KBM-7 (cell line): ENCODE measurements at places on chromosomes 3 and 15.
A peak's percentile ranks its signal among the peaks of the same experiment; 100 is the strongest.

GRCh38 chr15:42034628-42035434, 14.0 kb upstream of the PLA2G4E start:
- DNase-seq: no peak

- DNase-seq: no peak
These were observed 59.2 kb downstream of the RFX7 start for GRCh38 chr15:56184516-56184915.

GRCh38 chr15:83323296-83323711, 38.8 kb upstream of the BNC1 start:
- no peak for DNase-seq

DNA sequence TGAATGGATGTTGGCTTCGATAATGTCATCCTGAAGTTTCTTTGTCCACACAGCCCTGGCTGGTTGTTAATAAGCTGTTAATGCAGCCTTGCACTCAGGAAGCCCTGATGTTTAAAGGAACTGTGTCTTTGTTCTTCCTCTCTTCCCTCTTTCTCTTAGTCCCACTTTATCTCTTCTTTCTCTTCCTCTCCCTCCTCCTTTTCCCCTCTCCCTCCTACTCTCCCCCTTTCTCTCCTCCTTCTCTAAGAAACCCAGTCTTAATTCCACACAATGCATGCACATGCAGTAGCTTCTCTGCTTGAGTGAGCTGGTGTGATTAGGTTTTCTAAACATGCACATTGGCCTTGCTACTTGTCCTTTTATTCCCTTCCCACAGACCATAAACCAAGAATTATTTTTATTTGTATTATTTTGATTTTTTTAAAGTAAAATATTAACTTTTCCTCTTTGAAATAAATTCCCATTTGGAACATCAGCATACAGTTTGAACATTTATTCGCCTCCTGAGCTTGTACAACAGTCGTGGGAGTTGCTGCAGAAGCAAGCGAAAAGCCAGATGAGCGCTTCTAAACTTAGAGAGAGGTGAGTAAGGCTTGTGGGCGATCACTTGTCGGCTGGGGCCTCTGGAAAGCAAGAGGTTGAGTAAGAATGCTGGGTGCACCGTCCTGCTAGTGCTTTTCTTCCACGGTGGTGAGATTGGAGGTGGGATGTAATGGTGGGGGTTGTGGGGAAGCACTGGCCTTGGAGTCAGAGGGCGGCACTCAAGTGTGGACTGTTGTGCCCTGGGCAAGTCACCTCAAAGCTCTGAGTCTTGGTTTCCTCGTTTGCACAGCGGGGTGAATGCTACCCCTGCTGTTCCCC, 7.2 kb downstream of the GHRL start:
- DNase-seq: no peak

DNA sequence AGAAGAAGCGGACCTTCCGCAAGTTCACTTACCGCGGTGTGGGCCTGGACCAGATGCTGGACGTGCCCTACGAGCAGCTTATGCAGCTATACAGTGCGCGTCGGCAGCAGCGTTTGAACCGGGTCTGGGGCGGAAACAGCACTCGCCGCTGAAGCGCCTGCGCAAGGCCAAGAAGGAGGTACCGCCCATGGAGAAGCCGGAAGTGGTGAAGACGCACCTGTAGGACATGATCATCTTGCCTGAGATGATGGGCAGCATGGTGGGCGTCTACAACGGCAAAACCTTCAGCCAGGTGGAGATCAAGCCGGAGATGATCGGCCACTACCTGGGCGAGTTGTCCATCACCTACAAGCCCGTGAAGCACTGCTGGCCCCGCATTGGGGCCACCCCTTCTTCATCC, 390.4 kb upstream of the MEIS2 start:
- DNase-seq: no peak

- DNase-seq: peak; percentile 87
These were observed 300.4 kb upstream of the STT3B start for GRCh38 chr3:31232055-31233025.

DNA sequence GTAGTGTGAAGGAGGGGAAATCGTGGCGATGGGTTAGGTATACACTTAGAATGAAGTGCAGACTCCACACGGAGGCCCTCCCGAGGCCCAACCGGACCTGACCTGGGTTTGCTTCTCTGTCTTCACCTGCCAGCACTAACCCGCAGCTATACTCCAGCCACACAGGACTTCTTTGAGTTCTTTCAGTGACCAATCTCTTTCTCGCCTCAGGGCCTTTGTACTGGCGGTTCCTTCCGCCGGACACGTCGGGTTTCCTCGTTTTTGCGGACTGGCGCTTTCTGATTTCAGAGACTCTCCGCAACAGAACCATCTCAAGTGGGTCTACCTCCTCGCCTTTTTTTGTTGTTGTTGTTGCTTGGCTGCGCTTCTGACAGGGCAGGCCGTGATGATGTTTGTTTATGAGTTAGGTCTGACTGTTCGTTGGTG, at the start of gene NEIL1:
Gene NEIL1 (plus strand): TSS at position 244 of the 426 bp plus-strand sequence. CDS start 1,867 bp downstream, outside the sequence.
- DNase-seq: no peak

- DNase-seq: no peak
These were observed 28.7 kb downstream of the PFN2 start for GRCh38 chr3:149941946-149942345.

- DNase-seq: no peak
These were observed 304.0 kb downstream of the CACNA2D3 start for GRCh38 chr3:54426381-54426780.

- no peak for DNase-seq
These were observed 87.8 kb downstream of the RYR3 start for GRCh38 chr15:33398555-33398954.

DNA sequence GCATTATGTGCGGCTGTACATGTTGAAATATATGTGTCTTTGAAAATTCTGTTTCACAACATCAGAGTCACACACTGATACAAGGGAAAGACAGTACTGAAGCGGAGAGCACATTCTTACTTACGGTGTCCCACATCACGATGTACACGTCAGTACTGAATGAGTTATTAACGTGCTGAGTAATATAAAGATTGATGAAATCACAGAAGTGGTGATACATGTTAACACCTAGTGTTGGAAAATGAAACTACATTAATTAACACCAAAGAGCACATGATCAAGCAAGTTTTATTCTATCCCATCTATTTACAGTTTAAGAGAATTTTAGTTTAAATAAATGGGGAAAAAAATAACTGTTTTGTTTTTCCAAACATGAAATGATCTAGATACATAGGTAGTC, 15.6 kb downstream of the EOGT start:
- DNase-seq: no peak

DNA sequence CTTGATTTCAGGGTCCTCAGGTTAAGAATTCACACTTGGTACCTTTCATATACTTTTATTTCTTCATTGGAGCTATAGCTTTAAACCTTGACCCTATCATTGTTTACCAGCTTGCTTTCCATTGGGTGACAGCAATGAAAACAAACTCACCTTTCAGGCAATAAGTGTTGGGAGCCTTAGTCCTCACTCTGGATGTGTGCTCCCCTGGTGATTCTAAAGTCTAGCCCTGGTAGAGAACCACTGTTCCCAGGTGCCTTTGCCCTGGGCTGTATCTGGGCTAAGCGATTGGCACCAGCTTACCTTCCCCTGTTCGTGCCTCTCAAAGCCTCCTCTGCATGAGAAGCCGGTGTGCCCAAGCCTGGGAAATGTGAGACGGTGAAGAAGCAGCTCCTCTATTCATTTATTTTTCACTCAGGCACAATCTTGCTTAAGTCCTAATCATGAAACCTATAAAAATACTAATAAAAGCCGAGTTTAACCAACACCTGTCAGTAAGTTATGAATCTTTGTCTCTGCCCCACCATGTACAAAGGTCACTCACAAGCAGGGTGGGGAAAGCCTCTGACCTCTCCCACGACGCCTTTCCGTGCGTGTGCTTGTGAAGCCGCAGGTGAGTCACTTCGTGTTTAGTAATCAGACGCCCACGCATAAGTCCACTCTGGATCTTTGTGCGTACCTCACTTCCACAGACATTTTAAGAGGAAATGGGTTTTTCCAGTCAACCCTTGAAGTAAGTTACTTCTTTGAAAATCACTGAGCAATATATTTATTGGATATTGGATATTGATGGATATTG, 12.8 kb upstream of the ARRDC4 start:
- DNase-seq: no peak

DNA sequence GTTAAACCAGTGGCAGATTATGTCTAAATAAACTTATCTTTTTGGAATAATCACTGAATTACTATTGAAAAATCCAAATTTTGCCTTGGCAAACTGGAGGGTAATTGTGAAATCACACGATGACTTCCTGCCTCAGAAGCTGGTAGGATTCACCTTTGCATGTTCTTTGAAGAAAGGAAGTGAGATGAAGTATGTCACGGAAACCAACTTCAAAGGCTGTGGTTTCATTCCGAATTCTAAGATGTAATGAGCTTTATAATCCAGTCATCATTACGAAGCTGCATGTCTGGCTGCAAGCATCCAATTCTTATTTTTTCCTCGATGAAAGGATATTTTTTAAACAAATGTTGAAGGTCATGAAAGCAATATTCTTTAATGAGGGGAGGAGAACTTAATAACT, 15.0 kb upstream of the ZBED2 start:
- DNase-seq: peak; percentile 2

DNA sequence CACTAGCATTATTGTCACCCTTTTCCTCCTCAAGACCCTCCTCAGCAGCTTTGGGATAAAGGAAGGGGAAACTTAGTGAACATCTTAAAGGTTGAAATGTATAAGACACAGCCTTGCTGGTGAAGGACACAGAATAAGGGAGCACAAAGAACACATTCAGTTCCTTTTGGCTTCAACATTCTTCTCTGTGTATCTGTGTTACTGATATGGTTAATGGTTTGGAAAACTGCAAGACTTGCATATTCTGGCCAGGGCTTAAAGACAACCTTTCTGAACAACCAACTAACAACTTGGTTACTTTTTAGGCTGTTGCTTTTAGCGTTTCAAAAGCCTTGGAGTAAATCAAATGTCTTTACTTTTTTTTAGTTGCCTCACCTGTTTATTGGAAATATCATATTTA, 680.5 kb downstream of the MECOM start:
- DNase-seq: no peak

DNA sequence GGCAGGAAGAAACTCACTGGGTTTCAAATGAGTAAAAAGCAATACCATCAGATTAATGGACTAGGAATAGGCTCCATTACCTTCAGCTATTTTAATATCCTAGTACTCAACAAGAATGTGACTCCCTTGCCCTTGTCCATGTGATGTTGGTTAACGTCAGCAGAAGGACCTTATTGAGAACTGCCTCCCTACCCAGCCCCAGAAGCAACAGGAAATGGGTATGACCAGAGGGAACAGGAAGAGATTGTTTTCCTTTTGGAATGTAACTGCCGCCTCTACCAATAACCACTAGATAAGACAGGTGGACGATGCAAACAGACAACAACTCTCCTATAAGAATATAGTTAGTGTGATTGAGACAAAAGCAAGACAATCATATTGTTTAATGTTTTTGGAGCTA, 10.4 kb upstream of the MME start:
- no peak for DNase-seq

DNA sequence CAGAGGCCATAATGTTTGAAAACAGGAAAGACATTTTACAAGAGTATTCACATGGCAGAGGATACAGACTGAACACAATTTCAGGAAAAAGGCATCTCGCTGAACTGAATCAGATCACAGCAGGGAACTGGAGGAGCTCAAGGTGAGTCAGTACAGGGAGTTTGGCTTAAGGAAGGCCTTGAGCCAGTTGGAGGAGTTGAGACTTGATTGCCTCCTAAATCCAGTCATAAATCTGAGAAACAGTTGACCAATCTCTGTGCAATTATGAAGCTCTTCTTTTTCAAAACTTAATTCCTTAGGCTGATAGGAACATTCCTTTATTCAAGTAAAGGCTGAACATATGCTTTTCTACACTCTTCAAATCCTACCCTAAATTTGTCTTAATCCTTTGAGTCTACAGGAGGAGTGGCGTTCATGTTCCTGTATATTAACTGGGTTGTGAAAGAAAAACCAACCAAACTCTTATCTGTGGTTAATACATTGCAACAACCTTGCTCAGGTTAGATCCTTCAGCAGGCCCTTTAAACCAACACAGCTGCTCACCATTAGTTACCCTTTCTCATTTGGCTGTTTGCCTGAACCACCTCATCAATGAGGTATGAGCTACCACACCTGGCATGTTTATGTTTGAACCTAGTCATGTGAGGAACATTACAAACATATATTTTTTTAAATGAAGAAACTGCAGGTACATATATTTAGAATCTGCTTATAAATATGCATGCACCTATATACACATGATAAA, 404.1 kb upstream of the ATP11B start:
- no peak for DNase-seq

DNA sequence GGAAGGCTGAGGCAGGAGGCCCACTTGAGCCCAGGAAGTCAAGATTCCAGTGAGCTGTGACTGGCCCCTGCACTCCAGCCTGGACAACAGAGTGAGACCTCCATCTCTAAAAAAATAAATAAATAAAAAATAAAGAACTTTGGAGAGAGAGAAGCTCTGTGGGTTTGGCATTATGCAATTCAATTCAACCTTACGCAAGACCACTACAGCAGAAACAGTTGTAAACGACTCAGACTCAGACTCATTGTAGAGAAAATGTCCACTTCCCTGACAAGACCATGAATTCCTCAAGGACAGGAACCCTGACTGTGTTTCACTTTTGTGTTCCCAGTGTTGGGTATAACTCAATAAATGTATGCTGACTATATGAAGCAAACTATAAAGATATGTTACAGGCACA, 90.3 kb upstream of the C3orf80 start:
- DNase-seq: peak; percentile 65

DNA sequence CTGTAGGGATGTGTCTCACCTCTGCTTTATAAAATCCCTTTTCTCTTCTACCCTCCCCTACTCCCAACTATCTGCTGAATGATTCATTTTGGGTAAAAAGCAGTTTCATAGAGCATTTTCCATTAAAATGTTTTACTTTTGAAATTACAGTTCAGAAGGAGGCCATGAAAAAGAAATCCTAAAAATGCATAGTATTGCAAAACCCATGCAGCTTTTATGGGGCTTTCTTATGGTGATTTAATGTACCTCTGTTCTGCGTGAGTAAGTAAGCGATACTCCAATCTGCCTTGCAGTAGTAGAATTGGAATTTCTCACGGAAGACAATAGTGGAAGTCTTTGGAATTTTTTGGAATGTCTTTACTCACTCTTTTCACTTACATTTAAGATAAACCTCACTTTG, 111.9 kb downstream of the ARPP21 start:
- no peak for DNase-seq

DNA sequence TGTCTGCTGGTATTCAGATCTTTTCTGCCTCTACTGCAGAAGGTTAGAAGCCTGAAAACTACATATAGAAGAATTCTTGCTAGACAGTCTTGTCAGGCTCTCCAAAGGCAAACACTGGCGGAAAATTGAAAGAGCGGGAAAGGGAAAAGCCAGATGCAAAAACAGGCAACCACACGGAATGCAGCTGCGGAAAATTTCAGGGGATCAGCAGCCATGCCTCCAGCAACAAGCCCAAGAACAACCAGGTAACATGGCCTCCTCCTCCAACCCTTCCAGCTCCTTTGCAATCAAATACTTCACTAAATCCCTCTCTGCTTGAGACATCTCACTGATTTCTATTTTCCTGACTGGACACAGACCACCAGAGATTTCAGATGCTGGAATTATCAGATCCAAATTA, 9.6 kb downstream of the UBP1 start:
- DNase-seq: no peak

GRCh38 chr3:63940389-63940757, 28.2 kb upstream of the SCAANT1 start:
- DNase-seq: no peak
